Hematopoietic multipotent progenitor cell treated with erythropoietin and hydrocortisone succinate and interleukin-3 and kit ligand, for 17 days (in vitro differentiated cells): ENCODE measurements at places on chromosomes 1 and 21.

GRCh38 chr21:28220680-28221079 is 772.0 kb downstream of the LTN1 start:
- no peak for DNase-seq

GRCh38 chr1:162599451-162599850 is 32.8 kb upstream of the DDR2 start:
- DNase-seq, result no peak

GRCh38 chr1:153390938-153391710 is at the start of gene S100A8:
Gene S100A8 (minus strand): TSS chr1:153391073. CDS start chr1:153390535, 538 bp downstream.
- DNase-seq, result no peak

GRCh38 chr1:55654750-55655149 is 439.6 kb upstream of the USP24 start:
- DNase-seq, result no peak

GRCh38 chr1:90614872-90615271 is 102.2 kb downstream of the BARHL2 start:
- no peak for DNase-seq

DNA sequence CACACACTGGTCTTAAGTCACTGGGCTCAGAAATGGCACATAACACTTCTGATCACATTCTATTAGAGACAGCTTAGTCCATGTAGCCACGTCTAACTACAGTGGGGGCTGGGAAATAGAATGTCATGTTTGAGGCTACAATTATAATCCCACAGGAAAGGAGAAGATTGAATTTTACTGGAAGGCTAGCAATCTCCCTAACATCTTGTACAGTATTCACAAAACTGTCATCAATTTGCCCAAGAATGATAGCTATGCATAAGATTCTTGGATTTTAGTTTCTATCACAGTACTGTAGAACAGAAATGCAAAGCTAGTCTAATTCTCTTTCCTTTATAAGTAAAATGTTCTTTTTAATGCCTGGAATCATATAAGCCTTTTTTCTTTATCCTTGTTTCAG is 12.7 kb upstream of the ZMYM6 start:
- DNase-seq, result no peak

DNA sequence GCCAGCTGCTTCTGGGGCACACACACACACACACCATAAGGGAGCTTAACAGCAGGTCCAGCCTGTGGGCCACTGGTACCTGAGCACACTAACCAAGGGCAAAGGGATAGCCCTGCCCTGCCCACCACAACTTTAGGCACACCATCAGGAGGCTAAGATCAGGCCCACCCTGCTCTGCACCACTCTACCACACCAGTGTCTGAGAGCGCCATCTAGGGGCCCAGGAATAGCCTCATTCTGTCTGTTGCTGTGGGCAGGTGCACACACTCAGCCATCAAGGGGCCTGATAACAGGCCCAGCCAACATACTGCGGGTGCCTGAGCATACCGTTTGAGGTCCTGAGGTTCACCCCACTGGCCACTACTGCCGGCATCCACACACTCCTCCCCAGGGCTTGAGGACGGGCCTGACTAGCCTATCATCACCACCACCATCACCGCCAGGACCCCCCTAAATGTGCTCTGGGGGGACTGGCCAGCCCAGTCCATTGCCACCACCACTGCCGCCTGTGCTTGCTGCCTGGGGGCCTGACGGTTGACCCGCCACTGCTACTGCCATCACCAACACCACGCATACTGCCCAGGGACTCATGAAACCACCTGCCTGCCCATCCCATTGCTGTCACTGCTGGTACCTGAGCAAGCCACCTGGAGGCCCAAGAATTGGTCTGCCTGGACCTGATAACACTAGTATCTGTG is 31.3 kb downstream of the NSL1 start:
- DNase-seq, result peak; percentile 33
